Right lung (tissue), 10 donors: ENCODE measurements at places on chromosomes 11 and 22. TPM values are rescaled to one million over a fixed set of nuclear protein-coding genes. Genes with fewer than 3 reads are reported as not detected.

The OTOG gene
- polyA plus RNA-seq: 0.21 TPM

The GNAZ gene
- 4.8 TPM for polyA plus RNA-seq

The APOA4 gene
- polyA plus RNA-seq: not detected

The AQP11 gene
- polyA plus RNA-seq: 2.9 TPM

DNA sequence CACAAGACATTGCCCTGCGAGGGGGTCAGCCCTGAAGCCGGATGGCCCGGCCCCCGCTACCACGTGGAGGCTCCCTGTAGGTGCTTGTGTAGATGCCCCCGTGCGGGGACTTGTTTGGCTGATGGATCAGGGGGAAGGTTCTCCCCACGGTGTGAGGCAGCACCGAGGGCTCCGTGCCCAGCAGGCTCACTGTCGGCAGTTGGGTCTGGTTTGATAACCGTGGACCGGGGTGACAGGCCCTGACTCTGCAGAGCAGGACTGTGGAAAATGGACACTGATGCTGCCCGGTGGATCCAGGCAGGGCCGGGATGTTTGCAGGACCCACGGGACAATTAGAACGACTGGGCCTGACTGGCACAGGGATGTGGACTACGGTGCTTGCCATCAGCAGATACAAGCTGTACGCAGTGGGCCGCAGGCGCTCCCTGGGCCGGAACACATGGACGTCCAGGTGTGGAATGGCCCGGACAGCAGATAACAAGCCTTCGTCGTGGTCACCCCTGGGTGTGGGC lies 19.0 kb downstream of the KCNQ1 start:
- no peak for DNase-seq

DNA sequence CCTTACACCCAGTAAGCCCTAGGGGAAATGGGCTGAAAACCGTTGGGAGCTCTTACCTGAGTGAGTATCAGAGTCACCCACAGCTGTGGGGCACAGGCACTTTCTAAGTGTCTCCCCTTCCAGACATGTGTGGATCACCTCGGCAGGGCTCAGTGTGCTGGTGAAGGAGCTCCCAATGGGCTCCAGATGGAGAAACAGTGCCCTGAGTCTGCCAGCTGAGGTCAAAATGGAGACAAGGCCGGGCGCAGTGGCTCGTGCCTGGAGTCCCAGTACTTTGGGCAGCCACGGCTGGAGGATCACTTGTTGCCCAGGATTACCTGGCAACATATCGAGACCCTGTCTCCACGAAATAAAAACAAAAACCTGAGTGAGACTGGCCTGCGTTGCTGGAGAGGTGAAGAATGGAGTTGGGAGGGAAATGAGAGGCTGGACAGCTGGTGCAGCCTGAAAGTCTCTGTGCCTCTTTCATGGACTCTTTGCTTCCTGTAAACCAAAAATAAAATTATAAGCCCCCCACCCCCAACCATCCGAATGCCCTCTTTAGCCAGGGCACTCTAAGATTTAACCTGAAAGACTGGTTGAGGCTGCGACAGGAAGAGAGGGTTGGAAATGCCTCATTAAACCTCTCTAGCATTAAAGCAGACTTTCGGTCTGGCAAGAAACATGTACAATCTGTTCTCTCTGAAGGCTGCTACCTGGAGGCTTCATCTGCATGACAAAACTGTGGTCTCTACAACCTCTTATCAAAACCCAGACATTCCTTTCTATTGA lies 111.8 kb downstream of the SNX19 start:
- DNase-seq: no peak

DNA sequence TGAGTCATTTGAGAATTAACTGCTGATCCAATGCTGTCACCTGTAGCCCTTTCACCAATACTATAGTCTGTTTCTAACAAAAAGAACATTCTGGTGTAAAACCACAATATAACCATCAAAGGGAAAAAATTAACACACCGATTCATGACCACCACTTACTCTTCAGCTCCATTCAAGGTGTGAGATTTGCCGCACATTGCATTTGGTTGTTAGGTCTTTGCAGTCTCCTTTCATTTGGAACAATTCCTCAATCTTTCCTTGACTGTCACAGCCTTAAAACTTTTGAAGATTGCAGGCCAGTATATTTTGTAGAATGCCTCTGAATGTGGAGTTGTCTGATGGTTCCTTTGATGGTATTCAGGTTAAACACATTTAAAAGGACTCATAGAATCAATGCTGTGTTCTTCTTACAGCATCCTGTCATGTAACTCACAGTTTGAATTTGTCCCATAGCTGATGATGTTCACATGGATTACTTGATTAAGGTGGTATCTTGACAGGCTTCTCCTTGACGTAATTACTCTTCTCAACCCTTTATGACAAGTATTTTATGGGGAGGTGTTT lies 63.6 kb downstream of the TNRC6B start:
- no peak for DNase-seq
